Umbilical cord (tissue), 2 donors: ENCODE measurements at places on chromosomes 1 and 21.

DNA sequence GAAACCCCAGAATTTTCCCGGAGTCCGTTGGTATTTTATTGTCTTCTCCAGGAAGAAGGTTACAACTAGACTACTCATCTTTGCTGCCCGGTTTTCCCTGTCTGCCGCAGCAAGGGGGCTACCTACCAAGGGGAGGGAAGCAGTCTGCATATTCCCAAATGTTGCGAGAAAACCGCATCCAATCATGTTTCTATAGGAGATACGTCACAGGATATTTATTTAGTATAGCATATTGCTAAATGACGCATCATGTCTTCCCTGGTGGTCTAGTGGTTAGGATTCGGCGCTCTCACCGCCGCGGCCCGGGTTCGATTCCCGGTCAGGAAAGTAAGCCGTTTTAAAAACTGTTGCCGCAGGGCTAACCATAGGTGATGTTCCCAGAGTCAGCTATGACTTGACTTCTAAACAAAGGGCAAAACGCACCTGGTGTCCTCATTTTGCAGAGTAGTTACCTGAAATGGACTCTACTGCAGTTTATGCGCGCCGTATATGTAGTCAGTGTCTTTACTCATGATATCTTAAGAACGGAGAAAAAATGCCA, 15.2 kb upstream of the ZNF692 start:
- peak; percentile 97 for DNase-seq

GRCh38 chr1:205072881-205073280, 11.4 kb downstream of the TMEM81 start:
- DNase-seq = no peak

- no peak for DNase-seq
Observed at GRCh38 chr1:204152310-204153044, 633 bp upstream of the ETNK2 start.

- peak; percentile 12 for DNase-seq
Observed at GRCh38 chr21:41439248-41439647, 13.2 kb downstream of the MX1 start.

- no peak for DNase-seq
Observed at GRCh38 chr1:179120736-179121135, 38.9 kb downstream of the TOR3A start.
